ENCODE measurements at places on chromosomes 13 and 19.
A peak's percentile ranks its signal among the peaks of the same experiment; 100 is the strongest.

- no peak for DNase-seq
Observed at GRCh38 chr19:5394551-5395505, 54.2 kb upstream of the PTPRS start.

DNA sequence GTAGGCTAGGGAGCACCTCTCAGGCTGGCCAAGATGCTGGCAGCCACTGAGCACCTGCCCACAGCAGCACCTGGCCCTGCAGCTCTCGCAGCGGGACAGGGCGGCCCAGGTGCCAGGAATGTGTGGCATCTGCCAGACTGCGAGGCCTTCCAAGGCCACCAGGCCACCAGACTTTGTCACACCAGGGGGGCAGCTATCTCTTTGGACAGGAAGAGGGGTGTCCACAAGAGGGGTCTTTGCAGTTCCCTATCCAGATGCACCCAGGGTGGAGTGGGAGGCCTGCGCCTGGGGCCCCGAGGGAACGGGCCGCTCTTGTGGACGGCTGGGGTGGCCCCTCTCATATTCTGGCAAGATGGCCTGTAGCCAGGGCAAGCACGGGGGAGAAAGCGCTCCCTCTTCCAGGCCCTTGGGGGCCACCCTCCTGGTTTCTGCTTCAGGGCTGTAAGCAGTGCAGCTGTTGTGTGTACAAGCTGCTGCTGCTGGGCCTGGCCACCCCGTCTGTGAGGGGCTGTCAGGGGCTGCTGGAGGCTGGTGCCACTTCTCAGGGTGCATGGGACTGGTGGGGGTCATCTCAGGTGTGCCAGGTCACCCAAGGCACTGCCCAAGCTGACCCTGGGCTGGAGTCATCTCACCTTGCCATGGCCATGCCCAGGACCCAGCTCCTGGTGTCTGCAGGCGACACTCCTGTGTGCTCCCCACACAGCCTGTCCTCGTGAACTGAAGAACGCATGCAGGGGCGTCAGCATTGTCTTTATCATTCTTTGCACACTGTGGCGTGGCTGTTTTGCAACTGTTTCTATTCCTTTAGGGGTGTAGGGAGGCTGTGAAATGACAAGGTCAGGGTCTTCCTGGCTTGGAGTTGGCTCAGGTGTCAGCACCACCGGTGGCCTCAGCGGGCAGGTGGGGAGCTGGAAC is 1.8 kb downstream of the TEX29 start:
- DNase-seq = no peak

DNA sequence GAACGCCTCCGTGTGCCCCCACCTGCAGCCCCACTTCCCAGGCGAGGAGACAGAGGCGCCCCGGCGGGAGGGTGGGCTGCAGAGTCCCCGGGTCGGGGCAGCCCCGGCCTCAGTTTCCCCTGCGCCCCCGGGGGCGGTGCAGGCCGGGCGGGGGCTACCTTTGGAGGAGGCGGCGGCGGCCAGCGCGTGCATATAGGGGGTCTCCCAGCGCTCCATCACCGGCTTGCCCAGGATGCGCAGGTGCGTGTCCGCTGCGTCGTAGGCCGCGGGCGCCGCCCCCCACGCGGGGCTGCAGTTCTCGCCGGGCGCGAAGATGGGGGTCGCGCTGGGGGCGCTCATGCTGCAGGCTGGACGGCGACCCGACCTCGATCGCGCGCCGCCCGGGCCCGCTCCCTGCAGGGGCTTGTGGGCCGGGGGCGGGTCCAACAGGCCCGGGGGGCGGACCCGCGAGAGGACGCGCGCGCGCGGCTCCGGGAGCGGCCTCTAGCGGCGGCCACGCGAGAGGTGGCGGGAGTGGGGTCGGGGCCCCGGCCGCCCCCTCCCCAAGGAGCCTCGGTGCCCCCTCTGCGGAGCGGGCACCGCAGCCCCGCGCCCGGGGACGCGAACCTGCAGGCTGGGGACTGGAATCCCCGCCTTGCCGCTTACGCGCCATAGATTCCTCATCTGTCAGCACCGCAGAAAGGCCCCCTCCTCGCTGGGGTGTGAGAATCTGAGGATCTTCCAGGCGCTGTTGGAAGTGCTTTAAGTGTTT is at the start of gene GAMT:
Gene GAMT, minus strand, starts transcription at position 405 of the 751 bp plus-strand sequence. Its CDS starts 66 bp downstream, at position 339.
- DNase-seq = peak; percentile 47

DNA sequence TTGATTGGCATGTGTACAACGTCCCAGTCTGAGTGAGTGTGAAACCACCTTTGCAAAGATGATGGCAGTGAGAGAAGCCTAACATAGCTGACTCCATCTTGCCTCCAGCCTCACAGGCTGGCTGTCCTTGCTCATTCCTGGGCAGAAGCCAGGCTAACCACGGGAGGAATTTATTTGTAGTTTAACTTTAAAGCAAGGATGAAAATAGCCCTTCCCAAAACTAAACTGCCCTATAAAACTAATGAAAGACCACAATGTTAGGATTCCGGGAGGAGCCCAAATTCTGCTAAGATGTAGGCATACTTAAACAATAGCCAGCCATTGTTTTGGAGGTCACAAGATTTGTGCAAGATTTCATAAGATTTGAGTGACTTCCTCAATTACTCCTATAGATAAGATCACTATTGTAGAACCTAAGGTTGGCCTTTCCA is 96.6 kb upstream of the LSM14A start:
- DNase-seq = no peak

GRCh38 chr19:46962030-46962570 is 57.5 kb upstream of the NPAS1 start:
- no peak for DNase-seq

DNA sequence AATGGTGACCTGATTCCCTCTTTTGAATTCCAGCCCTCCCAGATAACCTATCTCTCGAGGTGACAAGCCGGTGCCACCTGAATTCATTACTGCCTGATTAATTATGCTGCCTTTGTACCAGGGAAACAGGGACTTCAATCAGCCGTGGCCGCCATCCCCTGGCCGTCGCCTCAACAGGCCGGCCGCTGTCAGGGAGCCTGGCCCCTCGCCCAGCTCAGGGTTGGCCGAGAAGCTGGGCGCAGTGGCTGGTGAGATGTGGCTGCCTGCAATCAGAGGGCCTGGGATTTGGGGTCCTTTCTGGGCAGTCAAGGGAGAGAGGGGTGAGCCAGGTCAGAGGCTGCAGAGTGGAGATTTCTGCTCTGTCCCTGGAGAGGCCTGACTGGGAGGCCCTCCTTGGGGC is 91.2 kb downstream of the KCTD15 start:
- no peak for DNase-seq

DNA sequence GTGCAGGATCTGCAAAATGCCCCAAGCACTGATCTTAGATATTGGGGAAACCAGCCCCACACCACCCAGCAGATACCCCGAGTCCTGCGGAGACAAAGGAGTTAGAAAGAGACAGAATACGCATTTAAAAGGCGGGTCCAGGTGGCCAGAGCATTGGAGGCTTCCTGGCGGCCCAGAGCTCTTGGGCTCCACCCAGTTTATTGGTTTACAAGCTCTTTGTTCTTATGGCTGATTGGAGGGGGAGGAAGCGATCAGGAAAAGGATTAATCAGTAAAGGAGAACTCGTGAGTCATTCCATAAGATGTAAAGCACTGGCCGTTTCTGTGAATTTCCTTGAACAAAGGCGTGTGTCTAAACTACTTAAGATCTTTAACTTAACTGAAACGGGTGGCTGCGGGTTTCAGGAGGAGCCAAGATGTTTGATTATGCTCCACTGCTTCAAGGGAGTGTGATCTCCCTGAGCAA is 926 bp downstream of the ZNF587 start:
- no peak for DNase-seq

DNA sequence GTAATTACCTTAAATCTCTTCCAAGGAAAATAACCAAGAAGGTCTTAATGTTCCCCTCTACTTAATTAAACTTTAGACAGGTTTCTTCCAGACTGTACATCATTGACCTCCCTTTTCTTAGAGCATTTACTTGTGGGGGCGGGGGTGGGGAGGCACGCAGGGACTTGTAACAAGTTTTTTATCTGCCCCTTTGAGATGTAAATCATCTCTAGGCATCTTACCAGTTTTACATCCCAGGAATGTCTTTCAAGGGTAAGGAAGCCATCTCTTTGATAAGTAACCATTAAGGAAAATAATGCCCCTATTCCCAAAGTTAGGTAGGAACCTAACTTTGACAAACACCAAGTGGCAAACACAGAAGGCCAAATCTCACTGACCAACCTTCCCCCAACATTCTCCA is 528.6 kb downstream of the SUCLA2 start:
- DNase-seq = no peak

DNA sequence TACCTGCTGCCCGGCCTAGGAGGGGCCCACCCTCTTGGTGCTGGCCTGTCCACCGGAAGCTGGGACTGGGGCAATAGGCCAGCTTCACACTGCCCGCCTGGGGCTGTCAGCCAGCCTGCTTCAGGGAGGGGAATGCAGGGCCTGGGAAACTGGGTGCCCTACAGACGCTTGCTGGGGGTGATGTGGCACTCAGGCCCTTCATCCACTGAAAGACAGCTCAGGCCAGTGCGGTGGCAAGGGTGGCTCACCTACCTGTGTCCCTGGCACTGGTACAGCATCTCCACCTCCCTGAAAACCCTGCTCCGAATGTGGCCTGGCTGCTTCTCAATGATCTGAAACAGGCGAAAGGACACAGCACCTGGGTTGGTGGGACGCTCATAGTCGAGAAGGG is 7.8 kb downstream of the MKNK2 start:
- DNase-seq = no peak

DNA sequence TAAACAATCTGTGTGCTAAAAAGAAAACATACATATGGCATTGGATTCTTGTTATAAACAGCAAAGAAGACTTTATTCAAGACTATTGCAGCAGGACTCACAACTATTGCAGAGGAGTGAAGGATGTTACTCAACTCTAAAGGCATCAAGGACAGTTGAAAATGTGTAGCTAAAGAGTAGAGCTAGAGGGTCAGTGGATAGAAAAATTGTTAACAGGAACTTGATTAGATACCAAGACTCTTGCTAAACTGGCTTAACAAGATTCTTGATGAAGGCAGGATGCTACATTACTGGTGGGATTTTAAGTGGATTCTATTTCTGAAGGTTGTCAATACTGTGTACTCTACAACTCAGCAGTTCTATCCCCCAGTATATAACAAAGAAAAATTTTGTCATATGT is 1183.3 kb downstream of the SLITRK1 start:
- DNase-seq = no peak

DNA sequence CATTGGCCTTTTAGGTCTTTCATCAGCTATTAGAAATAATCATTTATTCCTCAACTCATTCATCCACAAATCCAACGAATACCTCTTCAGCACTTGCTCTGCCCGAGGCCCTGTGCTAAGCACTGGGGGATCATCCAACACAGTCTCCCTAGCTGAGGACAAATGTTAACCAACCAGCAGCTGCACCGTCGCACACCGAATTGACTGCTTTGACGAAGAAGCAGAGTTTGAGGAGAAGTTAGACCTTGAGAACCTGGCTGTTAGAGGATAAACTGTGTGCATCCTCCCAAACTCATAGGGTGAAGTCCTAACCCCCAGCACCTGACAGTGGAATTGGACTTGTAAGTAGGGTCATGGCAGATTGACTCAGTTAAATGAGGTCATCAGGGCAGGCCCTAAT is 170.9 kb downstream of the USP12 start:
- no peak for DNase-seq

- peak; percentile 90 for DNase-seq
Observed at GRCh38 chr19:49580264-49581006, at the start of gene NOSIP. Gene NOSIP (minus strand): TSS chr19:49580556. CDS start chr19:49560691, 19,865 bp downstream.

DNA sequence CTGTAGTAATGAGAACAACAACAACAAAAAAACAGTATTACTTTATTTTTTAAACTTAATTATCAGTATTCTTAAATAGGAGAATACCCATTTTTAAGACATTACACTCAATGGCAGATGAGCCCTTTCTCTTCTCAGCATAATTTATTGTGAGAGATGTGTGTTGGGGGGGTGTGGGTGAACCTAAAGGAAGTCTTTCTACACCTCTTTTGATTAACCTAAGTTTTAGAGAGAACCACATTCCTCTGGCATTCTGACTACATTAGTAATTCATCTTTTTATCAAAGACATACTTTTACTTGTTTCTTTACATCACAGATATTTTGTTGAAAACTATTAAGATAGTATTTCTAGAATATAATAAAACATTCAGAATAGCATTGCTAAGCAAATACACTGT is 890.9 kb downstream of the PCDH9 start:
- no peak for DNase-seq

DNA sequence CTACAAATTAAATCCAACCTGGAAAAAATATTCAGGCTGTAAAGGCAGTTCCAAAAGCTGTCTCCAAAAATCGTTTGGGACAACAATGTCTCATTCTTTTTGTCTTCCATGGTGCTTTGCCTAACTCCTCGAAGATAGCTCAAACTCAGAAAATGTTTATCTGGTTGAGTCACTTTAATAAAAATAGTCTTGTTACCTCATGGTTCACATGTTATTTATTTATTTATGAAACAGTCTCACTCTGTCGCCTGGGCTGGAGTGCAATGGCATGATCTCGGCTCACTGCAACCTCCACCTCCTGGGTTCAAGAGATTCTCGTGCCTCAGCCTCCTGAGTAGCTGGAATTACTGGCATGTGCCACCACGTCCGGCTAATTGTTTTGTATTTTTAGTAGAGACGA is 4.9 kb upstream of the BRD4 start:
- DNase-seq = no peak

DNA sequence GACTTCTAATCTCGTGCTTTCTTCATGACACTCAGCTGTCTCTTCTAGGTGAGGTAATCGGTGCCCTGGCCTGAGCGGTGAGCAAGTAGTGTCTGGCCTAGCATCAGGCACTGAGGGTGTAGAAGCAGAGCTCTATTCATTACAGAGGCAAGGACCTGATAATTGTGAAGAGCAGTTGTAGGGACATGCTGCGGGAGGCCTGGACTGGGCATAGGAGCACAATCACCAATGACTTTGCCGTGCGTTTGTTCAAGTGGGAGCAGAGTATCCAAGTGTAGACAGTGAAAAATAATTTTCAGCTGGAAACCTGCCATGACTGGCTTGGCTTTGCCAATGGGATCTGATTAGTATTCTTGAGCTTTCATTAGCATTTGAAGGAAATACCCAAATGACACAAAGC is 32.1 kb upstream of the DCLK1 start:
- DNase-seq = no peak

DNA sequence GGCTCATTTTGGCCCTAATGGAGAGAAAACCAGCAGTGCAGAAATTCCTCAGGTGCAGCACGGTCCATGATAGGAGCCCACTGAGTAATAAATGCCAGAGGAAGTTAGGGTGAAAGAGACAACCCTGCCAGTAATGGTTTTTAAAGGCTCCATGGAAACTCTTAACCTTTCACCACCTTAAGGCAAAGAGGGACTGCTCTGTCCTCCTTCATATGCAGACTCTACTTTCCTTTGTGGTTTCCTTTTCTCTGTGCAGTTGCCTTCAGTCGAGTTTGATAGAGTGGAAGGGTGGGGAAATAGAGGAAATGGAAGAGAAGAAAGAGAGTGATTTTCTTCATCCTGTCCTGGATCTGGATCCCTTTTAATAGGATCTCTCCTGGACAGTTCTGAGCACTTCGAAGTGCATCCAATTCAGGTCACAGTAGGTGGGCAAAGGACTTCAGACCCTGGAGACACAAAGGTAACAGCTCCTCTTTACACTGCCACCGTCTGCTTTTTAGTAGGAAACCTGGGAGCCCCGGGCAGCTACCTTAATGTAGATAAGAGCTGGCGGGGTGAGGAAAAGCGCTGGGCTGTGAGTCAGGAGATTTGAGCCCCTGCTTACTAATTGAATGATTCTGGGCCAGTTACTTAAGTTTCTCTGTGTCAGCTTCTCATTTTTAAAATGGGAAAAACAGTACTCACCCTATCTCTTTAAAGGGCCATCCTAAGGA is 294.8 kb downstream of the KCNRG start:
- DNase-seq = no peak

GRCh38 chr19:50514346-50515167 is 844 bp upstream of the ASPDH start:
- no peak for DNase-seq
